ENCODE measurements at places on chromosomes 11 and 22.

- DNase-seq: no peak
These were observed 2.8 kb upstream of the MCAM start for GRCh38 chr11:119319700-119320239.

GRCh38 chr11:113332023-113332422 lies 17.6 kb downstream of the TTC12 start:
- no peak for DNase-seq

- DNase-seq: no peak
These were observed 114.1 kb downstream of the OPCML start for GRCh38 chr11:133418218-133418617.

GRCh38 chr11:65719871-65720210 lies 757 bp downstream of the RNASEH2C start:
- DNase-seq: no peak

- DNase-seq: no peak
These were observed 10.2 kb upstream of the KMT5B start for GRCh38 chr11:68223275-68223674.

All from stimulated activated CD8-positive, alpha-beta memory T cell treated with anti-CD3 and anti-CD28 coated beads, Interleukin-15, amount 100 ng/mL, for 1 hour (primary cell).